ENCODE measurements at places on chromosomes 12 and 14.
A peak's percentile ranks its signal among the peaks of the same experiment; 100 is the strongest.

DNA sequence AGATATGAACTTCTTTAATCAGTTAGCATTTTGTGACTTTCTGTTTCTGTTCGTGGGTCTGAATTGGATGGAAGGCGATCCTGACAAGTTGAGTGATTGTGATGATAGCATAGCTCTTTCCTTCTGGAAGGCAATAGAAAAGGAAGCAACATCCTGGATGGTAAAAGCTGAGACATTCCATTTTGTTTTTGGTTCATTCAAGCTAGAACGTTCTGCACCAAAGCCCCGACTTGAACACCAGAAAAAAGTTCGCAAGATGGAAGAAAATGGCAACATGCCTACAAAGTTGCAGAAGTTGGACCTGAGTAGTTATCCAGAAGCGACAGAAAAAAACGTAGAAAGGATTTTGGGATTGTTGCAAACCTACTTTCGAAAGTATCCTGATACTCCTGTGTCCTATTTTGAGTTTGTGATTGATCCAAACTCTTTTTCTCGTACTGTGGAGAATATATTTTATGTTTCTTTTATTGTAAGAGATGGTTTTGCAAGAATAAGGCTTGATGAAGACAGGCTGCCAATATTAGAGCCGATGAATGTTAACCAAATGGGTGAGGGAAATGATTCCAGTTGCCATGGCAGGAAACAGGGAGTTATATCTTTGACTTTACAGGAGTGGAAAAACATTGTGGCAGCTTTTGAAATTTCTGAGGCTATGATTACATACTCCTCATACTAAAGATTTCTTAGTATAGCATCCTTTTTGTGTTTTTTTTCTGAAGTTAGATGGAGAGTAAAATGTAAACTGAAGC is 896 bp downstream of the EID3 start:
- no peak overlapping the region for H3K27ac ChIP-seq
- no peak for DNase-seq
- H3K36me3 ChIP-seq = no peaks in the 10 kb centered on the region
- no peaks in the 10 kb centered on the region for H3K27me3 ChIP-seq
- H3K4me3 ChIP-seq = peak overlapping the region; percentile 43

DNA sequence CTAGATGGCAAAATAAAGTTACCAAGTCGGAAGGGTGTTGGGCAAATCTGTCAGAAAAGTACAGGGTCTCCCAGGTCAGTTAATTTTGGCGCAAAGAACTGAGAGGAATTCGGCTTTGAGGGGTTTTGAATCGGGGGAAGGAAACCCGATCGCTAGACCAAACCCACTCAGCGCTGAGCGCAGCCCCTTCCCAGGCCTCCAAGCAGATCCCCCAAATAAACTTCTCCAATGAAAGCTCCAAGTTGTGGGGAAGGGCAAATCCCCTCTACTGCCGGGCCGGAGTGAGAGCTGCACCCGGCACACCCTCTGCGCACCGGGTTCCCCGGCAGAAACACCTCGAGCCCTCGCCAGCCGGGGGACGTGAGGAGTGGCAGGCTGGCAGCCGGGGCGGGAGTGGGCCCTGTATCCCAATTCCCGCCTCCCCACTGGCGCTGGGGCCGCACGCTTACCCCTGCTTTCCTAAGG is 441 bp downstream of the E2F7 start:
- H3K36me3 ChIP-seq = no peaks in the 10 kb centered on the region
- H3K27ac ChIP-seq = no peak overlapping the region
- H3K4me1 ChIP-seq = peaks cover 11% of the 10 kb centered on the region
- H3K4me3 ChIP-seq = peak overlapping the region; percentile 66
- DNase-seq = no peak

DNA sequence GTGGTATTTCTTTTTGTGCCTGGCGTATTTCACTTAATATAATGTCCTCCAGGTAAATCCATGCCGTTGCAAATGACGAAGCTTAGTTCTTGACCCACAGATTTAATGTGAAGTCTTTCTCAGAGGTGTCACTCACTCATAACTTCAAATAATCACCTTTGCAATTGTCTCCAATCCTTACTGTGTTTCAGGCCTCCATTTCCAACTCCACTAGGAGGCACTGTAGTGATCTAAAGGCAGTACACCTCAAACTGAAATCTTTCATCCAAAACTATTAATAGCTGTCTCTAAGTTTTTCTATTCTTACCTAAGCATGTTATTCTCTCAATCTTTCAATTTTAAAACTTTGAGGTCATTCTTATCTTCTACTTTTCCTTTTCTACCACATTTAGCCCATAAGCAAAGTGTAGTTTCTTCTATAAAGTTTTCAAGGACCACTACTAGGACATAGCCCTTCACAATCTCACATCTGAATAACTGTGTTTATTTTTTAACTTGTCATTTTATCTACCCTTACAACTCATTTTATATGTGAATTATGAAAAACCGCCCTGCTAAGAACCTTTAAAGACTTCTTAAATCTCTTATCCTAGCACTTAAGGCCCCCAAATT is 25.5 kb upstream of the FBXO34 start:
- H3K4me3 ChIP-seq = no peak overlapping the region
- H3K27ac ChIP-seq = no peak overlapping the region
- no peaks in the 10 kb centered on the region for H3K4me1 ChIP-seq
- no peaks in the 10 kb centered on the region for H3K36me3 ChIP-seq
- DNase-seq = no peak
- peaks cover 22% of the 10 kb centered on the region for H3K27me3 ChIP-seq

GRCh38 chr12:34126239-34126641 is 103.9 kb downstream of the ALG10 start:
- DNase-seq = no peak
- H3K36me3 ChIP-seq = no peaks in the 10 kb centered on the region
- no peak overlapping the region for H3K4me3 ChIP-seq

DNA sequence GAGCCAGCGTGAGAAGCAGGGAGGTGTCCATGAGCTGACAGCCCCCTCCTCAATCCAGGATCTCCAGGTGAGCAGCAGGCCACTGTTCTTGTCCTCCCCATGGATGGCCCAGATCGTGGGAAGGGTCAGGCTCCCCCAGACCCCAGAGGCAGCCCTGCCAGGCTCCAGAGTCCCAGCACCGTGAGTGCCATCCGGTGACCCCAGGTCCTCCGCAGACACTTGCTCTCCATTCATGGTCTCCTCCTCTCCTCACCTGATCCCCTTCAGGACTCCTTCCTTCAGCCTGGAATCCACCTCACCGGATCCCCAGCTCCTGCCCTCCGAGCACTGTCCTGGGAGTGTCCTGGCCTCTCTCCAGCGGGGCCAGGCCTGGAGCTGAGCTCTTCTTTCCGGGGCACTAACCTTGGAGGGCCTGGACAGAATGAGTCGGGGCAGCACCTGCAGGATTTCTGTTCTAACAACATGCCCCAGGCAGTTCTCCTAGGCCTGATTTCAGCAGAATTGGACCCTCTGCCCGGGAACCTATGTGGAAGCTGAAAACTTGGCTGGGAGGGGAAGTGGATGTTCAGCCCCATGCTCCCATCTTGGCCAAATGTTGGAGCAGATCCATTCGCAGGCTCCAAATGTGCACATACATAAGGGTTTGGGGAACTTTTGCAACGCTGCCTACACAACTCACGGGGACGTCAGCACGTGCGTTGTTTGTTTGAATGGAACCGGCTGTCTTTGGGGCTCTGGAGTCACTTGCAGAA is 341.6 kb upstream of the SFSWAP start:
- peak overlapping the region; percentile 82 for H3K27ac ChIP-seq
- no peaks in the 10 kb centered on the region for H3K27me3 ChIP-seq
- H3K4me1 ChIP-seq = peaks cover 33% of the 10 kb centered on the region
- no peak overlapping the region for H3K4me3 ChIP-seq
- no peak for DNase-seq
- no peaks in the 10 kb centered on the region for H3K36me3 ChIP-seq

DNA sequence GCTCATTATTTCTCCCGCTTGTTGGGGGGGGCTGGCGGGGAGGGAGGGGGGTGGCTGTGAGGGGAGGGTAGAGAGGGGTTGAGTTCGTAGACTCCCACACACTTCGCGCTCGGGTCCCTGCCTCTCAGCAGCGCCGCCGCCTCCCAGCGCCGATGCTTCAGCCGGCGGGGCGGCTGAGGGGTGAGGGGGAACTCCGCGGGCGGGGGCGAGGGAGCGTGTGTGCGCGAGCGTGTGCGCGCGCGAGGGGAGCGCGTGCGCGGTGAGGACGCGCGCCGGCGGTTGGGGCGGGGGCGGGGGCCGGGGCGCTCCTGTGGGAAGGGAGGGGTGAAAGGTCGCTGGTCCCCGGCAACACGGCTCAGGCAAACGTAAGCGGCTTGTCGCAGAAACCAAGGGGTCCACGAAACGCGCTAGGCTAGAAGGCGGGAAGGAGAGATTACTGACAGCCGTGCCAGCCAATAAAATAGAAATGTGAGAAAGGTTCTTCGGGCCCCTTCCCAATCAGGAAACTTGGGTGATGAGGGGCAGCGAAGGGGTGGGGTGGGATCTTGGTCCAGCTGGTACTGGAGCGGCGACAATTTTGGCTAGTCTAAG is 343 bp upstream of the NOVA1 start:
- H3K27ac ChIP-seq = peak overlapping the region; percentile 86
- no peaks in the 10 kb centered on the region for H3K27me3 ChIP-seq
- peak; percentile 88 for DNase-seq
- H3K4me3 ChIP-seq = peak overlapping the region; percentile 49
- no peaks in the 10 kb centered on the region for H3K4me1 ChIP-seq

- H3K36me3 ChIP-seq = no peaks in the 10 kb centered on the region
- H3K4me3 ChIP-seq = no peak overlapping the region
- no peaks in the 10 kb centered on the region for H3K4me1 ChIP-seq
These were observed 41.6 kb upstream of the CDK17 start for GRCh38 chr12:96441816-96442215.

DNA sequence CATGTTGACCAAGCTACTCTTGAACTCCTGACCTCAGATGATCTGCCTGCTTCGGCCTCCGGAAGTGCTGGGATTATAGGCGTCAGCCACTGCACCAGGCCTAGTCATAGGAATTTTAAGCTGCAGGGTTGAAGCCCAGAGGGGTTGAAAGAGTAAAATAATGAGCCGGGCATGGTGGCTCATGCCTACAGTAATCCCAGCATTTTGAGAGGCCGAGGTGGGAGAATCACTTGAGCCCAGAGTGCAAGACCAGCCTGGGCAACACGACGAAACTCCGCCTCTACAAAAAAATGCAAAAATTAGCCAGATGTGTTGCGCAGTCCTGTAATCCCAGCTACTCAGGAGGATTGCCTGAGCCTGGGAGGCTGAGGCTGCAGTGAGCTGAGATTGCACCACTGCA is 69.6 kb downstream of the GALNT8 start:
- H3K4me3 ChIP-seq = no peak overlapping the region
- H3K27ac ChIP-seq = no peak overlapping the region
- no peaks in the 10 kb centered on the region for H3K27me3 ChIP-seq
- no peaks in the 10 kb centered on the region for H3K4me1 ChIP-seq
- H3K36me3 ChIP-seq = no peaks in the 10 kb centered on the region
- no peak for DNase-seq

GRCh38 chr14:103736546-103737431 is 21.2 kb downstream of the ZFYVE21 start:
- H3K36me3 ChIP-seq = no peaks in the 10 kb centered on the region
- peak; percentile 14 for DNase-seq
- no peak overlapping the region for H3K27ac ChIP-seq
- no peaks in the 10 kb centered on the region for H3K4me1 ChIP-seq
- H3K27me3 ChIP-seq = no peaks in the 10 kb centered on the region

DNA sequence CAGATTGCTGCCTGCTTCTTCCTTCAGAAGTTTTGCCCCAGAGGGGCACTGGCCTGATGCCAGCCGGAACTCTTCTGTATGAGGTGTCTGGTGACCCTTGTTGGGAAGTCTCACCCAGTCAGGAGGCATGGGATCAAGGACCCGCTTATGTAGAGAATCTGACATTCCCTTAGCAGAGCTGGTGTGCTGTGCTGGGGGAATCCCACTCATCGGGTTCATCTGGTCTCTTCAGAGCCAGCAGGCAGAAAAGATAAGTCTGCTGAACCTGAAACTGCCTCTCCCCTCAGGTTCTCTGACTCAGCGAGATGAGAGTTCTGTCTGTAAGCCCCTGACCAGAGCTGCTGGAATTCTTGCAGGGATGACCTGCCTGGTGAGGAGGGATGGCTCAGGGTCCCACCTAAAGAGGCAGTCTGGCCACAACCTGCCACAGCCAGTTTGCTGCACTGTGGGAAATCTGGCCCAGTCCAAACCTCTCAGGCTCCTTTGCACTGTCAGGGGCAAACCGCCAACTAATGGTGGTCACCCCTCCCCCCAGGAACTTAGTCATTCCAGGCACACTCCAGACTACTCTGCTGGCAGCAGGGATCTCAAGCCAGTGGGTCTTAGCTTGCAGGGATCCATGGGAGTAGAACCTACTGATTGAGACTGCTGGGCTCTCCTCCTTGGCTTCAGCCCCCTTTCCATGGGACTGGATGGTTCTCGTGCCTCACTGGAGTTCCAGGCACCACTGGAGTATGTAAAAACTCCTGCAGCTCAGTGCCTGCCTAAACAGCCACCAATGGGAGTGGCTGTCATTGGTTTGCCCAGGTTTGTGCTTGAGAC is 4.1 kb downstream of the CLEC2D start:
- no peak for DNase-seq
- H3K36me3 ChIP-seq = no peaks in the 10 kb centered on the region
- H3K27ac ChIP-seq = no peak overlapping the region
- no peak overlapping the region for H3K4me3 ChIP-seq
- H3K4me1 ChIP-seq = no peaks in the 10 kb centered on the region

DNA sequence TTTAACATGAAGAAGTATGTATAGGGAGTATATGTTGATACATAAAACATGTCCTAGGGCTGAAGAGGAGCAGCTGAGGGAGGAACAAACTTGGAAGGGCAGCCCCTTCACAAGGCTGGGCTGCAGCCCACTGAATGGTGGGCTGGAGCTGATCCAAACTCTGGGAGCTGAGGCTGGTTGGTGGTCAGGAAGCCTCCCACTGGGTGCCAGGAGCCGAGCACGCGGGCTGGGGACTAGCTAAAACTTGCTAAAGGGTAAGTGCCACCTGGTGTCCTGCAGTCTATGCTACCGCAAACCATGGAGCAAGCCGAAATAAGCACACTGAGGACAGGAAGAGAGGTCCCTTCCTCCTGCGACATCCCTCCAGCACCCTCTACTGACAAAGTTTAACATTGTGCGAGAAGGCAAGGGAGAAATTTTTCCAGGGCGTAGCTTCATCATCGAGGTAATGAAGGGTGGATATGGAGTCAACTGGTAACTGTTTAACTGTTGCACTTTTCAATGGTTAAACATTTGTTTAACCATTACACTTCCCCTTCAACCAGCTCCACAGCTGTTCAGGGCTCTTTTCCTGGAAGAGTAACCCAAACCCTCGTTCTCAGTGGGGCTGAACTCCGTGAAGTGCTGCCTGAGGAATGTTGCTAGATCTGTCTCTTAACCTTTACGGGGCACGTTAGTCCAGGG is 42.2 kb downstream of the EGLN3 start:
- no peak for DNase-seq
- H3K4me3 ChIP-seq = no peak overlapping the region
- no peak overlapping the region for H3K27ac ChIP-seq
- H3K4me1 ChIP-seq = no peaks in the 10 kb centered on the region

GRCh38 chr12:120399531-120399930 is 30.6 kb upstream of the MSI1 start:
- no peak for DNase-seq
- H3K27me3 ChIP-seq = no peaks in the 10 kb centered on the region
- no peaks in the 10 kb centered on the region for H3K4me1 ChIP-seq
- H3K36me3 ChIP-seq = no peaks in the 10 kb centered on the region
- no peak overlapping the region for H3K27ac ChIP-seq

GRCh38 chr14:36275741-36276140 is 44.7 kb downstream of the MBIP start:
- H3K4me3 ChIP-seq = no peak overlapping the region
- H3K27me3 ChIP-seq = no peaks in the 10 kb centered on the region
- DNase-seq = no peak
- H3K4me1 ChIP-seq = no peaks in the 10 kb centered on the region
- H3K27ac ChIP-seq = no peak overlapping the region
- no peaks in the 10 kb centered on the region for H3K36me3 ChIP-seq

GRCh38 chr14:44529026-44529425 is 21.9 kb upstream of the FSCB start:
- H3K4me3 ChIP-seq = no peak overlapping the region
- peaks cover 22% of the 10 kb centered on the region for H3K4me1 ChIP-seq
- no peaks in the 10 kb centered on the region for H3K27me3 ChIP-seq
- peak overlapping the region; percentile 81 for H3K27ac ChIP-seq
- no peak for DNase-seq
